ENCODE measurements at places on chromosomes 6 and 20.

GRCh38 chr20:45291526-45291925 lies 15.1 kb upstream of the RBPJL start:
- no peak for DNase-seq

DNA sequence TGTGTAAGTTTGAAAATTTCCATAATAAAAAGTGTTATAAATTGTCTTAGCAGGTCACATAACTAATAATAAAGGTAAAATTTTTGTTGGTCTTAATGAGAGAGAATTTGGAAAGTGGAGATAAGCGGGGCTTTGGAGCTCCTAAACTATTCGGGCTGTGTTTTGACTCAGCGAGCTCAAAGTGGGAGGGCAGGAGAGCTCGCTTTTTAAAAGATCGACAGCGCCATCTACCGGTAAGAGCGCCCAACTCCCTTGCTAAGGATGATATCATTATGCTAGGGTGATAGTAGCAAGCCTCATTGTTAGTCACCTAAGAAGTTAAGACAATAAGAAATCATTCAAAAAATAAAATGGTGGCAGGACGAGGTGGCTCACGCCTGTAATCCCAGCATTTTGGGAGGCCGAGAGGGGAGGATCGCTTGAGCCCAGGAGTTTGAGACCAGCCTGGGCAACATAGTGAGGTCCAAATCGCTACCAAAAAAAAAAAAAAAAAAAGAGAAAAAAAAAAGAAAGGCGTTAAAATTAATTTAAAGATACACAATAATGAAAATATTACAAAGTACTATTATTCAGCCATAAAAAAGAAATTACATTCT lies 24.8 kb downstream of the C6orf15 start:
- peak; percentile 72 for DNase-seq

GRCh38 chr6:43499028-43499815 lies 10.9 kb downstream of the LRRC73 start:
- DNase-seq, result no peak

GRCh38 chr20:29318871-29319461 lies 1938.5 kb upstream of the DEFB115 start:
- no peak for DNase-seq

- DNase-seq, result no peak
Observed at GRCh38 chr6:118708055-118708454, 56.7 kb upstream of the CEP85L start.

GRCh38 chr6:6154335-6154734 lies 147.6 kb upstream of the NRN1 start:
- DNase-seq, result no peak

- no peak for DNase-seq
Observed at GRCh38 chr20:63794614-63795013, 36.5 kb downstream of the ZBTB46 start.

GRCh38 chr6:2183752-2184151 lies 61.7 kb downstream of the GMDS start:
- DNase-seq, result no peak

- peak; percentile 54 for DNase-seq
Observed at GRCh38 chr20:56628873-56629463, at the start of gene TFAP2C. Gene TFAP2C (plus strand): TSS chr20:56629306. CDS start chr20:56629545, 239 bp downstream.

GRCh38 chr20:38450412-38450975 lies 15.4 kb upstream of the SNHG17 start:
- DNase-seq, result no peak

DNA sequence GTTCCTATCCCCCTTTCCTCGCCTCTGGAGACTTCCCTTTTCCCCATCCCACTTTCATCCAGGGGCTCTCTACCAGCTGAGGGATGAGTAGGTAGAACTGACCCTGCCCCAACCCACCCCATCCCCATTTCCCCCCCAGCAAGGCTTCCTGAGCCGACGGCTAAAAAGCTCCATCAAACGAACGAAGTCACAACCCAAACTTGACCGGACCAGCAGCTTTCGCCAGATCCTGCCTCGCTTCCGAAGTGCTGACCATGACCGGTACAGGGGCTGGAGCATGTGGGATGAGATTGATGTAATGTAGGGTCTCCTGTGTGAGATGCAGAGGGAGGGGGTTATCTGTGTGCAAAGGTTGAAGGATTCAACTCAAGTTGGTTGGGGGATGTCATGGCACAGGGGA lies 12.7 kb downstream of the SYNGAP1 start:
- no peak for DNase-seq

- no peak for DNase-seq
Observed at GRCh38 chr6:41488433-41489119, 57.6 kb upstream of the FOXP4 start.

DNA sequence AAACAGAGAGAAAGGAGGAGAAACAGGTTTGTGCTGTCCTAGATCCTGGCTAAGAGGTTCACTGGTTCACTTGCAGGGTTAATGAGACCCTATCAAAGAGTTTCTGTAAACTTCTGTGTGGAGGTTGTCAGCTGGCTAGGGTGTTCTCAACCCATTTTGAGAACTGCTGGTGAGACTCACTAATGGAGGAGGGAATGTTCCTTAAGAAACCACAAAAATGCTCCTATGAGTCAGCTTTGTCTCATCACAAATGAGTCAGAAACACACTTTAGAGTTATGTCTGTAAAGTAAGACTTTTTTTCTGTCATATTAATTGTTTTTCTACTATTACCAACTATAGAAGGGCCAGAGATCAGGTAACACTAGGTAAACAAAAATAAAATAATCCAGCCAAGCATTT lies 884.4 kb downstream of the PHF3 start:
- DNase-seq, result no peak

DNA sequence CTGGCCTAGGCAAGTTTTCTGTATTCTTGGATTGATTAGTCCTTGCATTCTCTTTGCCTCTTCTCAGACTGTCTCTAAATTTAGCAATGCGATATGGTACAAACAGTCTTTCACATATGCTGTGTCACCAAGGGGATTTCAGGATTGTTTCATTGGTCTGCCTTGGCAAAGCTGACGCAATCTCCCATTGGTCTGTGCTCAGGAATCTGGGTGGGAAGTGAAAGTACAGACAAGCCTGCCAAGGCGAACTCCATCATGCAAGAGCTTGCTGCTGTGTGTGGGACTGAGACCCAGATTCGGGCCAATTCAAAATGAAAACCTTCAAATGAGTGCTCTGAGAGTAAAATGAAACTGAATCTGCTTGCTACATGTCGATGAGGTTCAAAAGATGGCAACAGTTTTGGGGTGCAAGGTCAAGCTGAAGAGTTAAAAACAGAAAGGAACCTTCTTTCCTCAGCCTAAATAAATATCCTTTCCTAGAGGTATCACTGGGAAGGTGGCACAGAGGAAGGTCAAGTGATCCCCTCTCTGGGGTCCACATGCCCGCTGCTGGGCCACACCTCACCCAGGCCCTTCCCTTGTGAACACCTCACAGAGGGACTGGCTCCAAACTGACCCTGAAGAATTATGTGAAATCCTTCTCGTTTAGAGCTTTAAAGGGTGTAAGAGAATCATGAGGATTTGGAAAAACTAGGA lies 198.8 kb upstream of the PREP start:
- no peak for DNase-seq

- no peak for DNase-seq
Observed at GRCh38 chr20:55252521-55252920, 752.8 kb downstream of the CBLN4 start.

DNA sequence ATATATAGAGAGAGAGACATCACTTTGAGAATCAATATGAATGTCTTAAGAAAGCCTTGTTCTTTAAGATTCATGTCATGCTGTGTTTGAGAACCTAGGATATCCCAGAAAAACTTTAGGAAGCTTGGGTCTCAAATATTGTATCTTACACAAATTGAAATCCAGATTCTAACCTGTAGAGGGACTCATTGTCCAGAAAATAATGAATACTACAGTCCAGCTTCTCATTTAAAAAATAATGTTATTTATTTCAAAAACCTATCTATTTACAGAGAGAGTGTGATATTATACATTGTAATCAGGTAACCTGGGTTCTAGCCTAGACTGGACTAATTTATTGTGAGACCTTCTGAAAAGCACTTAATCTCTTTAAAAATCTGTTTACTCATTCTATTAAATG lies 4.2 kb downstream of the RFX6 start:
- DNase-seq, result peak; percentile 7

DNA sequence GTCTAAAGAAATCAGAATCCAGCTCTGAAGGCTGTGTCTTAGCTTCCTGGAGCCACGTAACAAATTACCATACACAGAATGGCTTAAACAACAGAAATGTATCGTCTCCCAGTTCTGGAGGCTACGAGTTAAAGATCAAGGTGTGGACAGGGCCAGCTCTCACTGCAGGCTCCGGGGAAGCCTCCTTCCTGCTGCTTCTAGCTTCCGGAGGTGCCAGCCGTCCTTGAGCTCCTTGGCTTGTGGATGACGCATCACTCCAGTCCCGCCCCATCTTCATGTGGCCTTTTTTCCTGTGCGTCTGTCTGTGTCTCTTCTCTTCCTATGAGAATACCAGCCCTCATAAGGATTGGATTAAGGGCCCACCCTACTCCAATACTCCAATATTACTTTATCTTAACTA lies 319.1 kb upstream of the QKI start:
- no peak for DNase-seq

DNA sequence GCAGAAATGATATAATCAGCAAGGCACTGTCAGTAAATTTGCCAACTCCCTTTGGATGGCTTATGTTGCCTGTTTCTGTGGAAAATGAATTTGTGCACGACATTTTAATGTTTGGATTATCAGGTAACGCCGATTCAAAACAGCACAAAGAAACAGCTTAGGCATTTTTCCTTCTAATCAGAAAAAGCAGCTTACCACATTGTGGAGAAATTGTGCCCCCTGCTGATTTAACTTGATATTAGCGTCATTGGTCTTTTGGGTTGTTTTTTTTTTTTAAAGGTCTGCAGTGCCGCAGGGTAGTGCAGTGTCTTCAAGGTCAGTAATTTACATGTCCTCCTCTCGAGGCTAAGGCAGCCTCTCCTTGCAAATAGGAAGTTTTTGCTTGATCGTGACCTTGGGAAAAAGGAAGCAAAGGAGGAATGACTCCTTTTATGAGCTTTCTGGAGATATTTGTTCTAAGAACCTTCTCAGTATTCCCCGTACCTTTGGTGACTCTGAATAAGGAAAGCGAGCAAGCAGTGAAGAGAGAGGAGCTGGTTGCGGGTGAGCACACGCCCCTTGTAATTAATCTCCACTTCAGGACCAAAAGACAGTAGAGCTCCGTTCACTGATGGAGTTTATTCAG lies 79.1 kb downstream of the ELOVL4 start:
- peak; percentile 76 for DNase-seq

GRCh38 chr20:20498076-20498861 lies 130.4 kb downstream of the INSM1 start:
- no peak for DNase-seq

- DNase-seq, result no peak
Observed at GRCh38 chr6:63565058-63565726, 7.1 kb upstream of the LOC128125822 start.

DNA sequence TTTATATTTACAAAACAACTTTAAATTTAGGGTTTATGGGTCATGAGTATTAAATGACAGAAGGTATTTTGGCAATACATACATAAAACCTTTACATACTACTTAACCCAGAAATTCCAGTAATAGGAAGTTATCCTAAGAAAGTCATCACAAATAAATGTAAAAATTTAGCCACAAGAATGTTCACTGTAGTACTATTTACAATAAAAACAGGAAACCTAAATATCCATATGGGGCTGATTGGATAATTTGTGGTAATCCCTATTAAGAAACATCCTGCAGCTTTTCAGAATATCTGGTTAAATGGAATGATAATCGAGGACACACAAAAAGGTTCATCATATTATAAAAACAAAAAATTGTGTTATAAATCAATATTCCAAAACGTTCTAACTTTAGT lies 44.4 kb downstream of the TRAM2 start:
- DNase-seq, result no peak

DNA sequence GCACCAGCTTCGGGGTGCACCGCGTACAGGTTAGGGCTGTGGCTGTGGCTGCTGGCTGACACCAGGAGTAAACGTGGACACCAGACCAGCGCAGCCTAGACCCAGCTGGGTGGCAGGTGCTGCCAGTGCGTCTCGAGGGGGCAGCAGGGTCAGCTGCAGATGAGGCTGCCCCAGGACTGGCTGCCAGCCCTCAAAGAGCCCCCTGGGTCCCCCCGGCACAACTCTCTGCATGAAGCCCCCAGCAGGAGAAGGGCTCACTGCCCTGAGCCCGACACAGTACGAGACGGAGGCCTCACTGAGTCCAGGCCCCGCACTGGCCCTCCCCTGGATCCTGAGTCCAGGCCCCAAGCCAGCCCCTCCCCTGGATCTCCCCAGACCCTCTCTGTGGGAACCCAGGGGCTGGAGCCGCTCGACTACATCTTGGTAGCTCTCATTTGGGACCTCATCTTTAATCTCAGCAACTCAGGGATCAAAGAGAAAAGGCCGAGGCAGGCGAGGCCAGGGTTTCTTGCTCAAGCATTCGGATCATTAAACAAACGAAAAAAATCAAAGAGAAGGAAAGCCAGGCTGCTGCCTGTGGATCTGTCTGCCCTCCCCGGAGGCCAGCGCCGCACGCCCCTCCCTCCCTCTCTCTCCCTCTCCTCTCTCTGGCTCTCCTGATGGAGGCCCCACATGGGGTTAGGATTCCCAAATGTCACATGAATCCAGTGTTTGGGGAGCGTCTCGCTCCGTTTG lies 7.0 kb upstream of the NKAIN4 start:
- DNase-seq, result no peak

DNA sequence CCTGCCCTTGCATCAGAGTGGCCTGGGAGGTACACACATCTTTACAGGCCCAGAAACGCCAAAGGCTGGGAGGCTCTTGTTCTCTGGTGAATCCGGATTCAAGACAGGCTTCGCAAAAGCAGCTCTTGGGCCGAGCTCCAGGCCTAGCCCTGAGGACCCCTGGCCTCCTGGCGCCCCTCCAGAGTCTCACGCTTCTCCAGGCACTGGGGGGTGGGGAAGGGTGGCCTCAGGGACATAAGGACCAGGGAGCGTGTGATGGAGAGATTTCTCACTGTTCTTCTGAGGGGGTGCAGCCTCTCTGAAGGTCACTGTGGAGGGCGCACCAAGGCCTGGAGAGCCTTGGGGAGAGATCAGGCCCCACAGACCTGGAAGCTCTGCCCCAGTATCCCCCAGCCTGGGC lies 349.2 kb downstream of the ZFAND3 start:
- DNase-seq, result no peak

- no peak for DNase-seq
Observed at GRCh38 chr6:26249957-26250697, 114.9 kb upstream of the BTN3A2 start.

- no peak for DNase-seq
Observed at GRCh38 chr6:90175627-90176538, 120.8 kb downstream of the BACH2 start.

GRCh38 chr6:155026022-155026705 lies 31.0 kb downstream of the TIAM2 start:
- peak; percentile 82 for DNase-seq

DNA sequence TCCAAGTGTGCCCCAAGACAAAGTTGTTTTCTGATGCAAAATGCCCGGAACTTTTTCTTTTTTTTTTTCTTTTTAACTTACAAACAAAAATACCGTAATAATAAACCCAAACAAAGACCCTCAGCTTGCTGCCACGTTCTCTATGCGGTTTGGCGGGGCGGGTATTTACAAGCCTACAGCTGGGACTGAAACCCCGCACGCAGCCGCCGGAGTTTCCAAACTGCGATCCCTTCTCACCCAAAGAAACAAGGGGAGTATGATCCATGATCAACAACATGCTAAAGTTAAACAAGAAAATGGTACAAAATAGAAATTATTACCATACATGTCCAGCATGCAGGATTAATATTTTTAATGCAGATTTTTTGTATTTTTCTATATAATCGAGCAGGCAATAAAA lies 2.1 kb downstream of the MAFB start:
- DNase-seq, result no peak

Data from HCT116 (cell line).